BJ (cell line): ENCODE measurements at places on chromosomes 3 and 15.
A peak's percentile ranks its signal among the peaks of the same experiment; 100 is the strongest.

DNA sequence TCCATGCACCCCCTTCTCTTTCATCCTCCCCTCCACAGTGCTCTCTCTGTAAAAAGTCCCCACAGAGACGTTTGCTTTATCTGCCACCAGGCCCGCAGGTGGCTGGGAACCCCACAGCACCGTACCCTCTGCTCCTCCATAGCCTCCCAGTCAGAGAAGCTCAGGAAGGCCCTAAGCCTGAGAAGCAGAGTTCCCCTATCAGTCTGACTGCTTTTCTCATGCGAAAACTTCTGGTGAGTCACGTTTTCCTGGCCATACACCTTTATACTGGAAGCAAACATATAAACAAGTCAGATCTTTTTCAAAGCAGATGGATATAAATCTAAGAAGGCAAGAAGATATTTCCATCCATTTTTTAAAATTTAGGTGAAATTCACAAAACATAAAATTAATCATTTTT is 51.5 kb upstream of the MEF2A start:
- DNase-seq, result no peak

- DNase-seq, result no peak
Observed at GRCh38 chr15:35379972-35380371, 166.0 kb downstream of the DPH6 start.

DNA sequence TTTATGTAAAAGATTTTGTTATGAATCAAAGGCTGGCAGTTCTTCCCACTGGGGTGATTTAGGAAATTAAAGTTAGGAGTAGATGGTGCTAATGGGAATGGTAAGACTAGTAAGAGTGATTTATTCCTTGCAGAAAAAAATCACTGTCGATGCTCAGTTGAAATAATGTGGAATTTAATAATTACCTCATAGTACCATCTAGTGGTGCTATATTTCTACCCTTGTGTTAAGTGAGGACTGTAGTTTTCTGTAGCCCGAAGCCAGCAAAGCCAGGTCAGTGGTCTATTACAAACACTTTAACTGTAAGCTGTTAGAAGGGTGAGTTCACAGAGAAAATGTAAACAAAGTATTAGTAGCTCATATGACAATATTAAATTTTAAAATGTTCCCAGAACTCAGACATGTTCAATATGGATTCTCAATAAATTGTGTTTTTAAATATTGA is 39.5 kb upstream of the GOLGA8J start:
- no peak for DNase-seq

- no peak for DNase-seq
Observed at GRCh38 chr15:62607114-62607462, 435.5 kb upstream of the TPM1 start.

- no peak for DNase-seq
Observed at GRCh38 chr3:64242435-64242834, 17.2 kb upstream of the PRICKLE2 start.

DNA sequence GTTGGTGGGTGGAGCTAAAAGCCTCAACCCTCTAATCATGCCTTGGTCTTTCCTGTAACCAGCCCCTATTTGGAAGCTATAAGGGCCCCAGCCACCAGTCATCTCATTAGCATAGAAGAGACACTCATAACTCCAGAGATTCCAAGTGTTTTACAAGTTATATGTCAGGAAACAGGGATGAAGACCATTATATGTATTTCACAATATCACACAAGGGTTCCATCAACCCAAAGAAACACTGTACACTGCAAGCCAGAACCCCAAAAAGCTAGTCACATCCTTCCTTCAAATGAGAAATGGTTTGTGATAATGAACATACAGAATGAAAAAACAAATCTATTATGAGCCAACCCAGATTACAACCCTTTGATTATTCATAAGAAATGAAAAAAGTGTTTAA is 175.7 kb downstream of the PDE8A start:
- DNase-seq, result no peak

GRCh38 chr15:101266787-101267186 is 10.5 kb downstream of the SELENOS start:
- no peak for DNase-seq

- no peak for DNase-seq
Observed at GRCh38 chr3:156685198-156685597, 10.8 kb downstream of the TIPARP start.

DNA sequence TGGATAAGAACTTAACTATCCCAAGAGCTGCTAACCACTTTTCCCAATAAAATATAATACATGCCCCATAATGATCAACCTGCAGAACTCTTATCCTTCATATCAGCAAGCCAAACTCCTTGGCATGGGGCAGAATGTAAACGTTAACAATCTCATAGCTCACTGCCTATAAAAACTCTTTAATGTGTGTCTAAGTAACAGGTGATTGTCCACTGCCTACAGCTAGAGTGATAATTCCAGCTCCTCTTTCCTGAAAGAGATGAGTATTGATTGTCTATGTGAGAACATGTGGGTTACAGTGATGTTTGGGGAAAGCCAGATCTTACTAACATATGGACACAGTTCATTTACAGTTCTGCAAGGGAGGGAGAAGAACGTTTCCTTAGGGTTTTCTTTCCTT is 11.3 kb upstream of the GLCE start:
- DNase-seq, result no peak

- DNase-seq, result no peak
Observed at GRCh38 chr15:64761156-64761555, 14.2 kb downstream of the RBPMS2 start.

GRCh38 chr3:80526153-80526552 is 758.4 kb upstream of the ROBO1 start:
- no peak for DNase-seq

GRCh38 chr15:92000709-92001108 is 147.2 kb downstream of the SLCO3A1 start:
- no peak for DNase-seq

GRCh38 chr3:189144645-189145044 is 27.1 kb upstream of the TPRG1 start:
- DNase-seq, result no peak

DNA sequence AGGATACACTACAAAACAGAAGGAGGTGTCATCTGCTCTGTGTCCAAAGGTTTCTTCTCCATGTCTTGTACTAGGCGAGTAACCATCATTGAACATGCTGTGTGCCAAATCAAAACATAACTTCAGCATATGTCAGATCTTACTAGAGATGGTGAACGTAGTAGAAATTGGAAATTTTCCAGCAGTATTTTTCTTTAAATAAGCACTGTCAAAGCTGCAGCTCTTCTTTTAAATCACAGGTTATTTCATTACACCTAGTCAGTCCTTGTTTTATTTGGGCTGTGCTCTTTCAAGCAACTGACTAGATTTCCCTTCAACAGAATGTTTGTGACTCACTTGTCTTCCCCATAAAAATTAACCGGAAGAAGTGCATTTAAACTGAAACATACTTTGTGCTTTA is 46.5 kb downstream of the MSL2 start:
- peak; percentile 12 for DNase-seq

DNA sequence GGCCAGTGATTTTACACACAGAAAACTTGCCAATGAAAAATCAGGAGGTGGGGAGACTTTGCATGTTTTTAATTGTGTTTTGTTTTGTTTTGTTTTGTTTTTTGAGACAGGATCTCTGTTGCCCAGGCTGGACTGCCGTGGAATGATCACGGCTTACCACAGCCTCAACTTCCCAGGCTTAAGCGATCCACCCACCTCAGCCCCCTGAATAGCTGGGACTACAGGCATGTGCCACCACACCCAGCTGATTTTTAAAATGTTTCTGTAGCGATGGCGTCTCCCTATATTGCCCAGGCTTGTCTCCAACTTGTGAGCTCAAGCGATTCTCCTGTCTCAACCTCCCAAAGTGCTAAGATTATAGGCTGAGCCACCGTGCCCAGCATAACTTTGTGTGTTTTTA is 46.0 kb downstream of the MEIS2 start:
- DNase-seq, result no peak

GRCh38 chr3:95228416-95228815 is 1165.6 kb downstream of the NSUN3 start:
- DNase-seq, result no peak

DNA sequence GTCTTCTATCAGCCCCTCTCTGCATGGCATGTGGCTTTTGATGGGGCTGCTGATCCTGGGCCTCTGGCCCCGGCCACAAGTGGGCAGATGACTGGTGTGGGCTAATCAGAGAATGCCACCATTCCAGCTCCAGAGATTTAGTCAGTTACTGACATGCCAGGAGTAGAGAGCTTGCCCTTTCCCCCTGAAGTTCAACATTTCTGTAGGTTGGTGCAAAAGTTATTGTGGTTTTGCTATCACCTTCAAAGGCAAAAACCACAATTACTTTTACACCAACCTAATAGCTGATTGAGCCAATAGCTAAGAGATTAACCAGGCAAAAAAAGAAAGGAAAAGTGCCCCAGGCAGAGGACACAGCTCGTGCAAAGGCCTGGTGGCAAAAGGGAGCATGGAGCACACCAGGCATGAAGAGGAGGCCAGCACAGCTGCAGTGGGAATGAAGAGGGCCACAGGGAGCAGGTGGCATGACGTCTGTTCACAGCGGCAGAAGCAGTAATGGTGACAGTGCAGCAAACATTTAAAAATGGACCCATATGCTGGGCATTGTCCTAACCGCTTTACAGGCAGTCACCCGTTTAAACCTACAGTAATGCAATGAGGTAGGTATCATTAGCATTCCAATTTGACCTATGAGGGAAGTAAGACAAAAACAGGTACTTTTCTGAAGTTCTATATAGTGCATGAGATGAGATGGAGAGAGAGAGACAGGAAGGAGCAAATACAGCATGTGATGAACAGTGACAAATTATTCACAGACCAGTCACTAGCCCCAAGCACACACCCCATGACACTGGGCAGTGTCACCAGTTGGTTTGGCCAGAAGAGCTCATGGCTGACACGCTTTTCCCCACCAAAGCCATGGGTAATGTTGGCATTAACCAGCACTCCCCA is 373.0 kb upstream of the PROK2 start:
- DNase-seq, result no peak

GRCh38 chr3:178850450-178851190 is 221.0 kb downstream of the ZMAT3 start:
- DNase-seq, result no peak

DNA sequence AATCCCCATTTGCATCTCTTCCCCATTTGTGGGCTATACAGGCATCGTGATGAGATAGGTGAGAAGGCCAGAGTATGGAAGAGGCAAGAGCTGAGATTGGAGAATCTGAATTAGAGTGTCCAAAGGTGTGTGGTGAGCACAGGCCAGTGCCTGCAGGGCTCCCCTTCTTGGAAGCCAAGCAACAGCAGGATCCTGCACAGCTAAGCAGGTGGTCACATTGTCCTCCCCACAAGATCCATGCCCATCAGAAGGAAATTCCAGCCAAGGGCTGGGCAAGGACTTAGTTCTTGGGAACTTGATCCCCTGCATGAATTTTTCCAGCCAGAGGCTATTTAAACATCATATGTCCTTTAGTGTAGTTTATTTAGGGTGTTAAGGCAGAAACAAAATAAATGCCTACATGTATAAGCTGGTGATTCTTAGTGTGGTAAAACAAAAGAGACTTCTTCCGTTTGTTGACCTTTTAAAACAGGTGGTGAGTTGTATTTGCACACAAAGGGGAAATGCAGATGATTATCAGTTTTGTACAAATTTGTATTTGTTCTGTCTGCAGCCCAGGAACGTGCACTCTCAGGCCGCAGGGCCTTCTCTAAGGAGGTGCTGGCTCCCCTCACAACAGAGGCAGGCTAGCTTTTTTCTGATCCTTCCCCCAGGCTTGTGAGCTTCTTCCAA is 110.2 kb downstream of the PLCL2 start:
- DNase-seq, result no peak

- DNase-seq, result no peak
Observed at GRCh38 chr15:85614059-85614458, 180.7 kb downstream of the KLHL25 start.

DNA sequence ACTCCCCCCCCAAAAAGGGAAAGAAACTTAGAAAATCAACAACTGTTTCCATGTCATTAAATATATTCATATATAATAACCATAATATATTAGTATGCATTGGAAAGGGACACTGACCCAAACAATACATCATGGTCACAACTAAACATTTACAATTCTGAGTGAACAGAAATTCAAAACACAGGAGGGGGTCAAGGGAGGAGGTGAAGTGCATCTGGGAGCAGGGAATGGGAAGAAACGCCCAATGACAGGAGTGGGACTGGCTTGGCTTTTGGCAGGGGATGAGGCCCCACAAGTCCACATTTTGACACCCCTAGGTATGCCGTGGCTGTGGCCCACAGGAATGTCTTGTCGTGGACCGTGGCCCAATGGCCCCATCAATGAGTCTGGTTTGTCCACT is 41.1 kb downstream of the FGD5 start:
- no peak for DNase-seq

GRCh38 chr3:198081421-198081844 is 121.4 kb downstream of the LMLN start:
- no peak for DNase-seq

GRCh38 chr3:71245971-71246880 is 337.3 kb downstream of the FOXP1 start:
- DNase-seq, result no peak

DNA sequence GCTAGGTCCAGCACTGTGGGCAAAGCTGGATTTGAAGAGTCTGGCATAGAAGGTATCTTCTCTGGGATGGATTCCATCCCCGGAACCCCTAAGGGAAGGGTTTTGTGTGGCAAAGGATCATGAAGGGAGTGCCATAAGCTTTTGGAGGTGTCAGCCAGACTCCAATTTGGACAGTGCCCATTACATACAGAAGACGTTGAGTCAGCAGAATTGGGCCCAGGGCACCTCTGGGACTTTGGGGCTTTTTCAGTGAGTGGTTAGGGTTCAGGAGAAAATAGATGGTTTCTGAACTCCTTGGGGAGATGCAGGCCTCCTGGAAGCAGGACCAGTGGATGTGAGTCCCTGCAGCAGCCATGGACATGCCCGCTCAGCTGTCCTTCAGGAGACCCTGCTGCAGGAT is 34.6 kb upstream of the XCR1 start:
- no peak for DNase-seq

GRCh38 chr3:52528586-52529375 is 4.9 kb downstream of the NT5DC2 start:
- no peak for DNase-seq

GRCh38 chr15:74782259-74783071 is 585 bp downstream of the CSK start:
- DNase-seq, result no peak

DNA sequence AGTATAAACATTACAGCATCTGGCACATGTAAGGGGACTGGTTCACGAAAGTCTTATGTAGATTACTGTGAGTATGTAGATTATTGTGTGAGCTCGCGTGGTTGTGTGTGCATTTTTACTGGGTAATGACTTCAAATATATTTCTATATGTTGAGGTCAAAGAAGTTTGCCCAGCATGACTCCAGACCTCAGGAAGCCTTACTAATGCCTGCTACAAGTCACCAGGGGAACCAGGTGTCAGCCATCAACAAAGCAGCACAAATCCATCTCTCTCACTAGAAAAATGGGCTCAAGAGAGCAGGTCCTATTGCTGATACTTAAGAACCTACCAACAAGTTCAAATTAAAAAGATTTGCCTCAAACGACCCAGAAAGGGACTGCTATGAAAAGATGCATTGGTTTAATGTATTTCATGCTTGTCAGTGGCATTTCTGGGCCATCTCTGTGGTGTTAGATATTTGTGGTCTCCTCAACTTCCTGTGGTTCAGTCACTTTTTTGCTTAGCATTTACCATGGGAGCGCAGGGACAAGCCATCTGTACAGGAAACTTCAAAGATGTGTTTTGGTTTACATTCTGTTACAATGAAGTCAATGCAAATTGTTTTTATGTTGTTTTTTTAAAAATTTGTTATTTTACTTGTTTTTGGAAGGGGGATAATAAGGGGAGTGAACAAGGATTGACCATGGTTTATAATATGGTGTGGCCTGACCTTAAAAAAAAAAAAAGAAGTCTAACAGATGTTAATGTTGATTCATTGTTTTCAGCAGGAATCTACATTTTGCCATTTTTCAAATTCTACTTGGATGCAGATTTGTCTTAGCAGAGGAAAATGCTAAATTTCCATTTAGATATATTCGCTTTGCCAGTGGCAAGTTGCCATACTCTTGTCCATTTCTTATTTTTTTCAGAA is 172.1 kb upstream of the ADAMTS9 start:
- peak; percentile 31 for DNase-seq
